ENCODE measurements at places on chromosomes 1 and 21.

DNA sequence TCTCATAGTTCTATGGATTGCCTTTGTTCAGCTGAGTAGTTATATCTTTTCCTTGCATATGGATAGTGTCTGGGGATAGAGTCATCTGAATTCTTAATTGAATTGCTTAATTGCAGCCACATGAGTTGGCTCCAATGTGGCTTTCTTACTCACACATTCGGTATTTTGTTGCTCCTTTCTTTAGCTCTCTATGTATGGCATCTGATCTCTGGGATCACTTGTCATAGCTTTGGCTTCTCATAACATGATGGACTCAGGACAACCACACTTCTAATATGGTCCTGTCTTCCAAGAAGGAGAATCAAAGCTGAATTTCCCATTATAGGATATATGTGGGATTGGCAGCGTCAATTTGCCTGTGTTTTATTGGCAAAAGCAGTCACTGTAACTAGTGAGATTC is 716.2 kb downstream of the NCAM2 start:
- DNase-seq = no peak

GRCh38 chr1:39861003-39861402 is 22.3 kb downstream of the TRIT1 start:
- no peak for DNase-seq

- no peak for DNase-seq
Observed at GRCh38 chr1:24089027-24089742, 22.8 kb downstream of the MYOM3 start.

GRCh38 chr1:61450872-61451571 is 273.9 kb downstream of the TM2D1 start:
- no peak for DNase-seq

- DNase-seq = no peak
Observed at GRCh38 chr21:33357177-33357576, 32.4 kb downstream of the IFNAR1 start.

GRCh38 chr1:200547386-200547785 is 73.2 kb downstream of the KIF14 start:
- DNase-seq = no peak

All from ACHN (cell line).